ENCODE measurements at places on chromosomes 11 and 22.

DNA sequence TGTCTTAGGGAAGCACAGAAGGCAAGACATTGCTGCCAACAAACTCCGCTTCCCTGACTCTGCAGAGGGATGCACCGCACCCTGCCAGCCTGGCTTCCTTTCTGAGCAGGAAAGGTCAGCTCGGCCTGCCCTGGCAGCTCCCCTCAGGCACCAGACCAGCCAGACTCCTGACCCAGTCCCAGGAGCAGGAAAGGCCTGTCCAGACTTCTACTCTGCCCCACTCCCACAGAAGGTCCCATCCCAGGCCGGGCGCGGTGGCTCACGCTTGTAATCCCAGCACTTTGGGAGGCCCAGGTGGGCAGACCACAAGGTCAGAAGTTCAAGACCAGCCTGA is 17.7 kb downstream of the ARRB1 start:
- no peak for DNase-seq

DNA sequence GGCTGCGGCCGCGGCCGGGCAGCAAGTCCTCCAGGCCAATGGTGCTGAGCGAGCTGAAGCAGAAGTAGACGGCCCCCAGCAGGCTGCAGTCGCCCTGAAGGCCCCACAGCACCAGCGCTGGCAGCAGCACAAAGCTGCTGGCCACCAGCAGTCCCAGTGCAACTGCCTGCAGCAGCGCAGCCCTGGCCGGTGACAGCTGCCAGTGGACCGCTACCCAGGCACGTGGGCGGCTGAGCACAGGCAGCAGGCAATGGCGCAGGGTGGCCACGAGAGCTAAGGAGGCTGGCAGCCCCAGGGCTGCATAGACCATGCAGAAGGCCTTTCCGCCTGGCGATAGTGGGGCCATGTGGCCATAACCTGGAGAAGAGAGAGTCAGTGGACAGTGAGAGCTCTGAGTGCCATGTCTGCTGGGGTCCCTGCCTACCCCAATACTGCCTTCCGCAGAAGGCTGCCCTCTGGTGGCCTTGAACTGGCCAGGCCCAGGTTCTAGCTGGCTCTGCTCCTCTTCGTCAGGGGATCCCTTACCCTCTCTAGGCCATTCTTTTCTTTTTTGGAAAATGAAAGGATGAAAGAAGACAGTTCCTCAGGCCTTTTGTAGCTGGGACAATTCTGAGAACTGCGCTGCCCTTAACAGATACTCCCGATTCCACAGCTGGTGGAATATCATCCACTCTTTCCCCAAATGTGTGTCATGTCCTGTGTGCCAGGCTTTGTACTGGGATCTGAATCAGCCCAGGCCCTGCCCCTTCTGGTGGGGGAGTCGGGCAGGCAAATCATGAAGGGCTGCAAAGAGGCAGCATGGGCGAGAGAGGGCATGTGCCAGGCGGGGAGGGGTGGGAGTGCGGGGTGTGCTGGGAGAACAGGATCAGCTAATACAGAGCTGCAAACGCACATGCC is 1.8 kb downstream of the KCNK7 start:
- DNase-seq = no peak

DNA sequence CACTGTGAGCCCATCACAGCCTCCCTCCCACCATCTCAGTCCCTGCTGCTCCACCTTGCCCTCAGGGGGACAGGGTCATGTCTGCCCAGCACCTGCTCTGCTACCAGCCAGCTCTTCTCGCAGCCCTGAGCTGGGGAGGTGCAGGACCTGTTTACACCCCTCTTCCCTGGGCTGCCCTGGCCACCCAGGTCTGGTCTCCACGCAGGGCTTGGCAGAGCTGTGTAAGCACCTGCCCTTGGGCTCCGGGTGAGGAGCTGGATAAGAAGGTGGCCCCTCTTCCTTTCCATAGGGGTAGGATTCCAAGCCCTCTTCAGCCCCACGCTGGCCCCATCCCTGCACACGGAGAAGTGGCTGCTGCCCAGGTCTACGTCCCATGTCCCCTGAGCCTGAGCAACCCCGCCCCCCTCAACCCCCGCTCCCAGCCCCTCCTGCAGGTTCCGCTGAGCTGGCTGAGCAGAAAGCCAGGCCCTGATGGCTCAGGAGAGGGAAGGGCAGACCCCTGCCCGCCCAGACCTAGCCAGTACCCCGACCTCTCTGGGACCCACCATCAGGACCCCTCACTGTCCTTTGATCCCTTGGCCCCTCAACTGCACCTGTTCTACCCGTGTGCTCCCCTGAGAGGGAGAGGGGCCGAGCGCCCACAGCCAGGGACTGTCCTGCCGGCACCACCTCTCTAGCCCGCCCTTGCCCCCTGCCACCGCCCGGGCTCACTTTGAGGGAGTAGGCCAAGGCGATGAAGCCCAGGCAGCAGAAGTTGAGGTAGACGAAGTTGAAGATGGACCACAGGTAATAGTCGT is 3.2 kb downstream of the IFITM10 start:
- DNase-seq = no peak

GRCh38 chr22:46794067-46794466 is 31.6 kb downstream of the TBC1D22A start:
- DNase-seq = no peak

GRCh38 chr11:83070044-83070701 is 1.5 kb downstream of the RAB30 start:
- no peak for DNase-seq

DNA sequence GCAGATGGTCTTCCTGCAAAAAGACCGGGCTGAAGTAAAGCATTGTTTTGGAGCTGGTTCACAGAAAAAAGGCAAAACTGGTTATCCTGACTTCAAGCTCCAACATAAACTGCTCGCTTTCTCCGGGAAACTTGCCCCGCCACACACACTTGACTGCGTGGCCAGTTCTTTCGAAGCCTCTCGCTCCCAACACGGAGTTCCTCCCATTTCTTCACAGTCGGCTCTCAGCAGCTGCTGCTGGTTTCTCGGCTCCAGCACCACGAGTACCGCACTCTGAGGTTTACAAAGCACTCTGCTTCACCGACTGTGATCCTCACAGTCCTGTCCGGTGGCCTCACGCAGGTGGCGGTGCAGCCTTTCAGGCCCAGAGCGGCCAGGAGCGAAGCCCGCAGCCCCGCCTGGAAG is 264 bp downstream of the CHEK1 start:
- peak; percentile 0 for DNase-seq

DNA sequence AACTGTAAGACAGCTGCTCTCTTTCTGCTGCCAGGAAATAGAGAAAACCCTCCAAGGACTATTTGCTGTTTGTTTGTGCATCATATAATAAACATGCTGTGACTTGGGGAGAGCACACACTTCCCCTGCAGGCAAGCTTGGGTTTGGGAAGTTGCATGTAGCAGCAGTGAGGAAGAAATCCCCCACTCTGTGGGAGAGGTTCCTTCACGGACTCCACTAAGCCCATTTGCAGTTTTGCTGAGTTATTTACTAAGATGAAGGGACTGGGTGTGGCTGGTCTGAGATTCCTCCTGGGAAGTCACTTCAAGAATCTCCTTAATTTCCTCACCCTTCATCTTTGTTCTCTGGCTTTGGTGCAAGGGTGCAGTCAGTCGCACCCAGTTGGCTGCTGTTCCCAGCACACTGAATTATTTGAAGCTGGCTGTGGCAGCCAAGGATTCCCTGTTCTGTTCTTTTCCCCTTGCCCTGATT is 104.9 kb downstream of the ARFGAP2 start:
- DNase-seq = no peak

DNA sequence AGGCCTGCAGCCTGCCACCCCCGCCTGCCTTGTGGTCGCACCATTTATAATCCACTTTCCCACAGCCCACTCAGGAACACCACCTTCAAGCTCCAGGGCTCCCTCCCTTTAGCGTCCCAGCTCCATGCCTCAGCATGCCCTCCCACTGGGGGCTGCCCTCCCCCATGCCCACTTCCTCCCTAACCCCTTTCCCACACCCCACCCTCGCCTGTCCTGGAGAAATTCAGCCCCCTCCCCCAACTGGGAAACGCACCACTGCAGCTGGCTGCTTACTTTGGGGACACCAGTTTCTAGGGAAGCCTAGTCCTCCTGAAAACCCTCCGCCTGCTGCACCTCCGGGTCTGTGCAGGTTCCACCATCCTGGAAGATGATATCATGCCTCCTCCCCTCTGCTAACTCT is 3.4 kb upstream of the YPEL1 start:
- DNase-seq = no peak

Measured in stimulated activated CD8-positive, alpha-beta memory T cell treated with anti-CD3 and anti-CD28 coated beads, Interleukin-4, amount 100 ng/mL, for 4 hours (primary cell).